ENCODE measurements at places on chromosomes 4 and X.
A peak's percentile ranks its signal among the peaks of the same experiment; 100 is the strongest.

GRCh38 chrX:65731684-65732289 is 64.3 kb downstream of the MSN start:
- DNase-seq, result no peak

DNA sequence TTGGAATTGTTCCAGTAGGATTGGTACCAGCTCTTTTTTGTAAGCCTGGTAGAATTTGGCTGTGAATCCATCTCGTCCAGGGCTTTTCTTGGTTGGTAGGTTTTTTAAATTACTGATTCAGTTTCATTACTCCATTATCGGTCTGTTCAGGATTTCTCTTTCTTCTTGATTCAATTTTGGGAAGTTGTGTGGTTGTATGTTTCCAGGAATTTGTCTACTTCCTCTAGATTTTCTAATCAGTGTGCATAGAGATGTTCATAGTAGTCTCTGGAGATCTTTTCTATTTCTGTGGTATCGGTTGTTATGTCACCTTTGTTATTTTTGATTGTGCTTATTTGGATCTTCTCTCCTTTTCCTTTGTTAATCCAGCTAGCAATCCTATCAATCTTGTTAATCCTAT is 248.7 kb downstream of the ARHGAP10 start:
- DNase-seq, result no peak

GRCh38 chr4:149345424-149345823 is 470.2 kb downstream of the IQCM start:
- no peak for DNase-seq

- no peak for DNase-seq
Measured at GRCh38 chrX:44439242-44439794, 95.8 kb upstream of the EFHC2 start.

DNA sequence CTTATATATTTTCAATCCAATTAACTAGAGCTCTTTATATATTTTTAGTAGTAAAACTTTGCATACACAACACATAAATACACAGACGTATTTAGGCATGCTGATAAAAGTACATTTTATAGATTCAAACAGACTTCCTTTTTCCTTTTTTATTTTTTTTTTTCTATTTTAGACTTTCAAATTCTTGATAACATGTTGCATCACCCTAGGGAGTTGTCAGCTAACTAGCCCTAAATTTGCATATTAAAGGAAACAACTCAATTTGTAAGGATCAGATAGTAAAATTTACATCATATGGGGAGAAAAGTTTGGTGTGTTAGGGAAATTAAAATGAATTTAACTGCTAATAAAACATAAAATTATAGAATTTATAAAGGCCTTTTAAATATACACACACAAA is 47.4 kb upstream of the APOOL start:
- DNase-seq, result no peak

GRCh38 chrX:22325096-22325495 is 52.4 kb downstream of the CBLL2 start:
- peak; percentile 73 for DNase-seq

DNA sequence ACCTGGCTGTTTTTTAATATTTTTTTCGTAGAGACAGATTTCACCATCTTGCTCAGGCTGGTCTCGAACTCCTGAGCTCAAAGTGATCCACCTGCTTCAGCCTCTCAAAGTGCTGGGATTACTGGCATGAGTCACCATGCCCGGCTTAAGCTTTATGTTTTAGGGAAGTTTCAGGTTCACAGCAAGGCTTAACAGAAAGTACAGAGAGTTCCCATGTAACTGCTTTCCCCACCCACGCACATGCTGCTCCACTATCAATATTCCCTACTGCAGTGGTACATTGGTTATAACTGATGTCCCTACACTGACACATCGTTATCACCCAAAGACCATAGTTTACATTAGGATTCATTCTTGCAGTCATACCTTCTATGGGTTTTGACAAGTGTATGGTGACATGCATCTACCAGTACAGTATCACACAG is 62.7 kb downstream of the PRPS1 start:
- DNase-seq, result no peak

DNA sequence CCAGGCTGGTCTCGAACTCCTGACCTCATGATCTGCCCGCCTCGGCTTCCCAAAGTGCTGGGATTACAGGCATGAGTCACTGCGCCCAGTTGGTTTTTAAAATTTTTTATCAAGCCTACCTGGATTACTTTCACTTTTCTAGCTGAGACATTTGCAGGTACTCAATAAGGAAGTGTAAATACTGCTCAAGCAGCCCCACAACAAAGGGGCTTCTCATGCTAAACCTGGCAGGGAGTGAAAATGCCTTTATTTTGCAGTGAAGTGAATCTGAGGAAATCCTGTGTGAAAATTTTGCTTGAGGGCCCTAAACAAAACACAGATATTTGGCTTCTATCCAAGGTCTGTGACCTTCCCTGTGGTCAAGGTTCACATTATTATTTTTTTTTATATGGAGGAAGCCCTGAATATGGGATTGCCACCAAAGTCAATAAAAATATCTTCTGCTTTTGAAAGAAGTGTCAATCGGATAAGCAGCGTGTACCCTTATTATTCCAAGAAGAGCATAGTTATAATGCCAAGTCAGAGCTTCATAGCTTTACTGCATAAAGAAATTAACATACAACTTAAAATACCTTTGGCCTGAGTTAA is 481.0 kb downstream of the SH2D1A start:
- DNase-seq, result no peak

- DNase-seq, result no peak
Measured at GRCh38 chrX:40147126-40147952, 49.6 kb upstream of the BCOR start.

DNA sequence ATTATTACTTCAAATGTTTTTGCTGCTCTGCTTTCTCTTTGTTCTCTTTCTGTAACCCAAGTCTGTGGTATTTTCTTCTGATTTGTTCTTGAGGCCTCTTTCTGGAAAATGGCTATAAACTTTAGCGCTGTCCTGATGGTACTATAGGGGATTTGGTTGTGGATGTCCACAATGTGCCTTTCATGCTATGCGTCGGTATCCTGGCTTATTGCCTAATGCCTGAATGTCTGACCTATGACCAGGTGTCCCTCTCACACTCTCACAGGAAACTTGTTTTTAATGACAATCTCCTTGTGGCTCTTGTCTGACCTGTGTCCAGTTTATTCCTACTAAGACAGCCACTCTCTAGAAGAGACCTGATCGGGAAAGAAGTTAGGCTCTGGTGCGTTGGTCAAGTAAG is 222.4 kb upstream of the NR3C2 start:
- no peak for DNase-seq

DNA sequence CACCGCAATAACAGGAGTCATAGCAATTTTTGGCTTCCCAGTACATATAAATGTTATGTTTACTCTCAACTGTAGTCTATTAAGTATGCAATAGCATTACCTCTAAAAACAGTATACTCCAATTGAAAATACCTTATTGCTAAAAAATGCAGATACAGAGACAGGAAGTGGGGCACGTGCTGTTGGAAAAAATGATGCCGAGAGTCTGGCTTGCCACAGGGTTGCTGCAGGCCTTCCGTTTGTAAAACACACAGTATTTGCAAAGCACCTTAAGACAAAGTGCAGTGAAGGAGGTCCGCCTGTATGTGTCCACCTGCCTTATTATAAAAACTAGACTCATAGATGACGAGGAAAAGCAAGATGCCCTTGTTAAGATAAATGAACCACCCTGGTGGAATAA is 23.5 kb downstream of the CD99 start:
- no peak for DNase-seq

- DNase-seq, result no peak
Measured at GRCh38 chr4:122928930-122929329, 6.5 kb upstream of the NUDT6 start.

DNA sequence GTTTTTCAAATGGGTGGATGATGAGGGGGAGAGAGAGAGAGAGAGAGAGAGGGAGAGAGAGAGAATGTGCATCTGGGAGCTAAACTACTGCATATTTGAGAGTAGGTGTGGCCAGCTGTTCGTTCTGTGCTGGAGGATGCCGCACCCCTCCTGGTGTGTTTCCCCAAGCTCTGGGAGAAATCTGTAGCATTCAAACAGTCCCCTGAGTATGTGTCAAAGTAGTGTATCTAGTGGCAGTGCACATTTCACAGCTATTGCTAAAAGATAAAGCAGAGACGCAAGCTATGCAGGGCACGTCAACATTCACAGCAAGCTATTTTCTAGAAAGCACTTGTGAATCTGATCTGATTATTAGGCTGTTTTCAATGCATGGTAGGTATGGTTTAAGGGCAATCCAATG is 83.5 kb upstream of the LIMCH1 start:
- DNase-seq, result no peak

GRCh38 chrX:39985071-39985470 is 112.7 kb downstream of the BCOR start:
- DNase-seq, result no peak

Data from fibroblast of pulmonary artery (primary cell).